ENCODE measurements at places on chromosomes 2 and 18. TPM values are rescaled to one million over a fixed set of nuclear protein-coding genes. Genes with fewer than 3 reads are reported as not detected.

The ELOA2 gene
- total RNA-seq = not detected

The MREG gene
- total RNA-seq = 3.8 TPM

The ASB3 gene
- 18.9 TPM for total RNA-seq

The RAB27B gene
- 2.0 TPM for total RNA-seq

The BOLL gene
- 0.11 TPM for total RNA-seq

The DYTN gene
- total RNA-seq = not detected

The ACADL gene
- not detected for total RNA-seq

DNA sequence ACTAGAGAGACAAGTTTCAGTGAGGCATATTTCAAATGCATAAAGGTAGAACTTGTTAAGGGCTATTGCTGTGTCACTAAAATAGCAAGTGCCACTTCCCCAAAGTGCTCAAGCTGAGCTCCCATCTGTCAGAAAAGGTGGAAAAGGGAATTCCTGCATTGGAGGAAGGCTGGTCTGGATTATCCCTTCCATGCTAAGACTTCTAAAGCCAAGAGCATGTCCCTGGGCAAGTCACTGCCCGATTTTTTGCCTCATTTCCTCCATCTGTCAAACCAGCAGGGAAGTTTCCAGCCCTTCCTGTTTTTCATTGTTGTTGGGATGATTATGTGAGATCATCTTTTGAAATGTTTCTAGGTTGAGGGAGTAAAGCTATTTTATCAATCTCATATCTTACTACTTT, 175.5 kb downstream of the SETBP1 start:
- no peaks in the 10 kb centered on the region for H3K36me3 ChIP-seq
- H3K4me3 ChIP-seq = no peak overlapping the region
- no peak for DNase-seq
- no peak overlapping the region for H3K27ac ChIP-seq

GRCh38 chr2:30445266-30445821, 1.7 kb upstream of the LCLAT1 start:
- DNase-seq = no peak
- H3K4me1 ChIP-seq = peaks cover 19% of the 10 kb centered on the region
- H3K27me3 ChIP-seq = no peaks in the 10 kb centered on the region

DNA sequence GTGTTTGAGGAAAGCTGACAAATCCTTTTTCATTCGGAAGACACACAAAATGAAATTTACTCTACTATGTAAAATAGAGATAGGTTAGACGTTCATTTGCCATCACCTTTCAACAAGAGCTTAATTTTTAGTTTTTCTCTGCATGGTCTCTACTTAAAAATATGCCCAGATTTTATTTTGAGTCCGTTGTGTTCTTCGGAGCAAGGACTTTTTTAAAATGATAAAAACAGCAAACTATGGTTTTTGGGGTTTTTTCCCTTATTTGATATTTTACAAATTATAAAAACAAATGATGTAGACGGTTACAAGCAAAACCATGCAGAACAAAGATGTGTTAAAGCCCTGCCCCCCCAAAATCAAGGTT, 53.3 kb upstream of the RBM44 start:
- H3K4me3 ChIP-seq = no peak overlapping the region
- no peaks in the 10 kb centered on the region for H3K27me3 ChIP-seq
- H3K4me1 ChIP-seq = no peaks in the 10 kb centered on the region
- H3K36me3 ChIP-seq = peaks cover 7% of the 10 kb centered on the region
- no peak for DNase-seq

DNA sequence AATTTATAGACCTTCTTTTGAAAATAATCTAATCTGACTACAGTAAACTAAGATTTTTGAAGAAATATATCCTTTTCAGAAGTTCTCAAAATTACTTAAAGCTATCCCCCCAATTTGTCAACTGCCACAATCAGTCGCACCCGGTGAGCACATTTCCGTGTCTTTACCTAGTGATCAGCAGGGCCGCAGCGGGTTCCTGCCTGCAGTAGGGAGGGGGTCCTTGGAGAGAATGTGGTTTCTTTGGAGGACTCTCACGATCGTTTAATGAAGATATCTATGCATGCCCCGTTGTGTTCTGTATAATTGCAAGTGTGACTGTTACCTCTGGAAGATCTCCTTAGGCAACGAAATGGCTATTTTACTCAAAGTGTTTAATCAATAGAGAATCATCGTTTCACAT, 251.9 kb upstream of the RAB12 start:
- DNase-seq = no peak
- H3K27ac ChIP-seq = no peak overlapping the region
- no peaks in the 10 kb centered on the region for H3K4me1 ChIP-seq
- H3K4me3 ChIP-seq = no peak overlapping the region
- H3K36me3 ChIP-seq = no peaks in the 10 kb centered on the region
- H3K27me3 ChIP-seq = peaks cover 29% of the 10 kb centered on the region

DNA sequence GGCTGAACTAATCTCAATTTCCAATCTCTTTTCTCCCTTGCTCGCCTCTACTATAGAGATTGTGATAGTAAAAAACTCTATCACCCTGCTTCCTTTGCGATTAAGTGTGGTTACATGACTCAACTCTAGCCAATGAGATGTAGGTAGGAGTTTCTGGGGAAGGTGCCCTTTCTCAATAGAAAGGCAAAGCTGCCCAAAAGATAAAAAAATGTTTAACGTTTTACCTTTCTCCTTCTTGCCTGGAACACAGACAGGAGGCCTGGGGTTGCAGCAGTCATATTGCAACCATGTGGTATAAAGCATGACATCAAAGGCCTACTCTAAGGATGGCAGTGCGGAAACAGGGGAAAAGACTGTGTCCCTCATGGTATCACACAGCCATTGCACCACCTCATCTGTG, 31.5 kb downstream of the TMEM37 start:
- peaks cover 23% of the 10 kb centered on the region for H3K27me3 ChIP-seq
- no peak overlapping the region for H3K27ac ChIP-seq

- H3K27me3 ChIP-seq = no peaks in the 10 kb centered on the region
- no peaks in the 10 kb centered on the region for H3K4me1 ChIP-seq
- H3K36me3 ChIP-seq = peaks cover 6% of the 10 kb centered on the region
- H3K4me3 ChIP-seq = no peak overlapping the region
Measured at GRCh38 chr18:70089858-70090257, 115.6 kb downstream of the RTTN start.

DNA sequence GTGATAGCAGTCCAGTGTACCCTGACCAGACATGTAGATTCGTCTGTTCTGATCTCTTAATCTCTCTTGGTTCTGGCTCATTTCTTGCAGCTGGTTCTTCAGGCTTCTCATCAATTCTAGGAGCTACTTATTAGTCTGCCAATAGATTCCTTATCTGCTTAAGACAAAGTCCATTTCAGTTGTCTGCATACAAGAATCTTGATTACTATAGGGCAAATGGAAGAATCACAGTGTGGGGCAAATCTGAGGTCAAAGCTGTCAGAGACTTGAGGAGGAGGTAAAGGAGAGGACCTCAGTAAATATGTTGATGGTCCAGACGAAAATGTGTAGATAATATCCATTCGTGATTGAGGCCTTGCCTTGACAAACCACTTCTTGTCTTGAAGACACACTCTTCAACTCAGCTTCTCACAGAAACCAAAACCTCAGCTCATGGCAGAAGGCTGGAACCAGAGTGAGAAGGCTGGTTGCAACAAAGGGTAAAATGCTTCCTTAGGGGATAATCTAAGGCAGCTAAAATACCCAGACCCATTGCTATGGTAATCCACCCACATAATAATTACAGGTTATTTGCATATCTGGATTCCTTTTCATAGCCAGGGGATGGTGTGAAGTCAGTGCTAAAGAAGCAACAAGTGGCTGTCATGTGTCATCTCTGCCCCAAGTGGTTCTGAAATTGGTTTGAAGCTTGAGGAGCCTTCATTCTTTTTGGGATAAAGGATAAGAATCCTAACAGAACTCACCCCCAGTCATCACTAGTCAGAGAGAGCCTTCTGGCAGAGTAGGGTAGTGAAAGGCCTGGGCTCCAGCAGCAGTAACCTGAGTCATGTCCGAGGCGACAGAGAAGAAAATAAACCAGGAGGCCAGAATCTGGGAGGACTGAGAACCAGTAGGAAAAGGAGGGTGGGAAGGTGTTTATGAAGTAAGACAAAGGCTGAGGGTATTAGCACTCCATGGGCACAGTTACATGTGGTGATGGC, 29.2 kb upstream of the PELI1 start:
- no peak for DNase-seq
- no peak overlapping the region for H3K27ac ChIP-seq
- no peak overlapping the region for H3K4me3 ChIP-seq

DNA sequence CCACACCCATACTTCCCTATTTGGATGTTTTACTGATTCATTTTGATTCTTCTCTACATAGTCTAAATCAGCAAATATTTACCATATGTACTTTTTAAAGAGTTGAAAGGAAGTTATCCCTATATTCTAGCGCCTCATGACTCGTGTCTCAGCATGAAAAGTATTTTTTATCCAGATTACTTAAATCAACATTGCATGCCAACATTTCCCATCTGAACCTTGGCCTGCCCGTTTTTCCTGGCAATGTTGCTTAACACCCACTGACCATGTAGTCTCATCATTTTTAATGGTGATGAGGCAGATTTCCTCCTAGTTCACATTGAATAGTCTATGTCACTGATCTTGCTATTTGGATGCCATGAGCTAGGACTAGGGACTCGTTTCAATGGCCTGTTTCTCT, 13.2 kb upstream of the SCYGR5 start:
- no peak overlapping the region for H3K4me3 ChIP-seq
- no peak overlapping the region for H3K27ac ChIP-seq
- peaks cover 6% of the 10 kb centered on the region for H3K27me3 ChIP-seq
- no peaks in the 10 kb centered on the region for H3K36me3 ChIP-seq
- no peaks in the 10 kb centered on the region for H3K4me1 ChIP-seq

- H3K27ac ChIP-seq = no peak overlapping the region
- H3K27me3 ChIP-seq = no peaks in the 10 kb centered on the region
- no peak for DNase-seq
- H3K4me3 ChIP-seq = no peak overlapping the region
- no peaks in the 10 kb centered on the region for H3K4me1 ChIP-seq
- no peaks in the 10 kb centered on the region for H3K36me3 ChIP-seq
Measured at GRCh38 chr18:32891797-32892196, 119.0 kb upstream of the KLHL14 start.

DNA sequence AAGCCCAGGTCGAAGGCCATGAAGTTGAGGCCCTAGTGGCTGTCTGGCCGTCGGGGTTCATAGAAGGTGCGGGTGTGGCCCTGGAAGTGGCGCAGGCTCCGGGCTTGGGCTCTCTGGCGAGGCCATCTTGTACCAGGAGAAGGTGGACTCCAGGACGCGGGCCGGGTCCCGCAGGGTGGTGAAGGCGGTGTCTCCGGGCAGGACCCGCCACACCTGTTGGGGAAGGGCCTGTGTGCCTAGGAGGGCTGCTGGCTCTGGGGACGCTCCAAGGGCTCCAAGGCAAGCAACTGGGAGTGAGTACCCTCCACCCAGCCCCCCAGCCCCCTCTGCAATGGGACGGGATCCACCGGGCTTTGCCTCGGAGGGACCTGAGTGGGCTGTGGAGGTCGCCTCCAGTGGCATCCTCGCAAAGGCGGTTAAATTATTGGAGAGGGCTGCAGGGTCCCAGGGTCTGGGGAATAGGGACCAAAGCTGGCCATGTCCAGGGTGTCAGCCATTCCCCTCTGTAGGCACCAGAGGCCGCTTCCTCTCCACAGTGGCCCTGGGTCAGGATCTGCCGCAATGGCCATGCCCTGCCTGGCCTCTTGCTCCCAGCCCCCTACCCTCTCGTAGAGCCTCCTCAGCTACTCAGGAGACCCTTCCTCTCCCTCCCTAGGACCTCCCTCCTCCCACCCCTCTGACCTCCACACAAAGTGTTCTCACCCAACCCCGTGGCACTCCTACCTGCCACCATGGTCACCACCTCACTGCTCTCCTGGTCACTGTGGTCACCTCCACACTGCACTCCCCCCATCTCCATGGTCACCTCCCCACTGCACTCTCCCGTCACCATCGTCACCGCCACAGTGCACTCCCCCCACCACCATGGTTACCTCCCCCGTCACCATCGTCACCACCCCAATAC, 10.3 kb downstream of the AQP12A start:
- no peaks in the 10 kb centered on the region for H3K4me1 ChIP-seq
- no peaks in the 10 kb centered on the region for H3K27me3 ChIP-seq
- H3K4me3 ChIP-seq = no peak overlapping the region

Measured in K562 (cell line).